ENCODE measurements at places on chromosomes 7 and 10.

GRCh38 chr10:97065686-97066660 is 119.8 kb downstream of the SLIT1 start:
- no peak for DNase-seq

GRCh38 chr7:111903016-111903415 is 303.2 kb downstream of the DOCK4 start:
- no peak for DNase-seq

DNA sequence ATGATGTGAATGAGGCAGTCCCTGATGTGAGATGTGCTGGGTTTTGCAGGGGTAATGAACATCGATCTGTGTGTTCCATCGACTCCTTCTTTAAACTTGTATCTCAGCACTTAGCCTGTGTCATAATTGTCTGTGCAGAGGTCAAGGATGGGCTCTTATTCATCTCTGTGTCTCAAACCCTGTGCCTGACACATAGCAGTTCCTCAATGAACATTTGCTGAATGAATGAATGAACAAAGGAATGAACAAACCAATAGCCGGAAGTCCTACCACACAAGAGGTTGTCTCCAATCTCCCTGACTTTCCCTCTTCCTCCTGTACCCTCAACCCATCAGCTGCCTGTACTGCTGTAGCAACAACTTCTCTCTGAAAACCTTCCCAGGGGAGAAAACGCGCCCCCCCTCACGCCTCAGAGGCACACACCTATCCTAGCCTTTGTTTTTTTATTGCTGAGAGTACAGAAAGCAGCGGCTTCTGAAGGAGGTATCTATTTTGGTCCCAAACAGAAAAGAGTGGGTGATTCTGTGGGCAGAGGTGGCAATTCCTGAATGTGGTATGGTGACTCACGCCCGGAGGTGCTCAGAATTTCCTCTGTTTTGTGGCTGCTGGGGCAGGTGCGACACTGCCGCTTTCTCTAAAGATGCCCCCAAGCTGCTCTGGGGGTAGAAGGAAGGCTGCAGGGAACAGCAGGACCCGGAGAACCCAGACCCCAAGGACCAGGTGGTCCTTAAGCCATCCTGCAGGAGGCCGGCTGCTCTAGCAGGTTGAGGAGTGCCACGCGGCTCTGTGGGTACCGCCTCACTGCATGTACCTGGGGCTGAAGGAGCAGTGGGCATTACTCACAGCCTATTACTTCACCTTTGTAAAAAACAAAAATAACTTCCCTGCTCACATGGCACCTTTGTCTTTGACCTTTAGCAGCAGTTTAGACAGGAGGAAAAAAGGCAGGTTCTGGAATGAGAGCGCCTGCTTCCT is 9.6 kb downstream of the IL2RA start:
- peak; percentile 69 for DNase-seq

DNA sequence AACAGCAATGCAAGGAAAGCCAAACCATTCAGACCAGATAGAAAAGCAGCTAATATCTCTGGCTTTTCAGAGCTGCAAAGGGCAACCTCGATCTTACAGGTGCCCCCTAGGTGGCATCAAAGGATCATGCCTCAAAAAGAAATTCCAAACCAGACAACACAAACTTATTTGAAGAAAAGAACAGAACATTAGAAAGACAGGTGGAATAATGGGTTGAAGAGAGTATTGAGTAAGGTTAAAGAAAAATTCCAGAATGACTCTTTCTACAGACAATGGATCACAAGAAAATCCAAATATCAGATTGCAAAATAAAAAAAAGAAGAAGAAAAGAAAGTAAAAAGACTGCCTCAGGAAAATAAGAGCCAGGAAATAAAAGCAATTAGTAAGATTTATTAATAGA is 213.7 kb downstream of the ELMO1 start:
- DNase-seq = no peak

DNA sequence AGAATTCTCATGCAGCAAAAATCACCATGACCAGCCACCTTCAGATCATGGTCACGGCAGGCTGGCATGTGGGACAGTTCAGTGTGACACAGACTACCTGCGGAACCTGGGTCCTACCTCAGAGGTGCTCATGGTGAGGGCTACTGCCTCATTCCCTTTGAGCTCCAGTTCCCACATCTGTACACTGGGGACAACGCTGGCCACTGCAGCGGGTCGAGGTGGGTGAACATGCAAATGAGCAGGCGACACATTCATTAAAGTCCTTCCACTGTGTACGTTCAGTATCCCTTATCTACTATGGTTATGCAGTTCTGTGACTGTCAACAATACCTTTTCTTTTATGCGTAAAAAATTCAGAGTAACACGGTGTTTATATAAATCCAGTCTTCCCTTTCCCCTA is 218.7 kb upstream of the AOAH start:
- no peak for DNase-seq
